Lung (tissue), 17 donors: ENCODE measurements at places on chromosomes 5 and 9. TPM values are rescaled to one million over a fixed set of nuclear protein-coding genes. Genes with fewer than 3 reads are reported as not detected.

GRCh38 chr9:21993893-21994555 is at the start of gene CDKN2A:
Gene CDKN2A (minus strand): TSS chr9:21994392.
- DNase-seq: no peak

GRCh38 chr5:160702934-160703333 is 149.1 kb downstream of the ATP10B start:
- DNase-seq: no peak

DNA sequence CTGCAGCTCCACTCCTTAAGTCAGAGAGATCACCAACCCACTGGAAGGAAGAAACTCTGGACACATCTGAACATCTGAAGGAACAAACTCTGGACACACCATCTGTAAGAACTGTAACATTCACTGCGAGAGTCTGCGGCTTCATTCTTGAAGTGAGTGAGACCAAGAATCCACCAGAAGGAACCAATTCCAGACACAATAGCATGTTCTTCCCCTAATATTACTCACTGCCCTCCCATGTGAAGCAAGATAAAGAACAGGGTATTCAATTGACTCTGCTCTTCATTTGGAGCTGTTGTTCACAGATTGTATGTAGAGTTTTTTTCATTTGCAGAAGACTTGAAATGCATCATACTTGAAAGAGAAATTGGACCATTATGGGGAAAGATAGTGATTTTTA is 10.8 kb downstream of the SAXO1 start:
- DNase-seq: no peak

DNA sequence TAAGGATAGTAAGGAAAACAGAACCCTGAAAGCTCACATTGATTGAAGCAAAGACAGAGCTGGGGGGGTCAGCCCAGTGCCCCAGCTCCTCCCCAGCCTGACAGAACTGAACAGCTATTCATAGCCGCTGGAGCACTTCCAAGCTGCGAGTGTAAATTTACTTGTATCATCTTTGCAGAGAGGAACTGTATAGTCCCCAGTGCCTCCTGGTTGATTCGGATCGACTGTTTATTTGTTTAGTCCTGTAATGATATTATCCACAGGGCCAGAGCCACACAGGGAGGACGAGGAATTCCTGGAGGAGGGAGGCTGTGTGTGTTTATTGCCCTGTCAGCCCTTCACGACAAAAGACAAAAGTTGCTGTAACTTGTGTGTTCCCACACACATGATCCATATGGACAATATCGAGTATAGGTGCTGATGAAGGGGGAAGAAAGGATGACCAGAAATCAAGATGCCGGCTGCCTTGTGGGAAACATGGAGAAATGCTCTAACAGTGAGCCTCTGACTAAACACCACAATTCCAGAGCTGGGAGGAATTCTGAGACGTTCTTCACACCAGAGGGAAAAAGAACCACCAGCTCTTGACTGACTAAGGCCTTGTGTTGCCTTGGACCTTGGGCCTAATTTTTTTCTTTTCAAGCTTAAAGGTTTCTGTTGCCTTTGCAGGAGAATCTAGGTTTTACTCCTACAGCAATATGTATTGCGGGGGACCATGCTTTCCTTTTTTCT is 31.1 kb downstream of the FOXD1 start:
- DNase-seq: no peak

Gene DBH
- 0.08 TPM for polyA plus RNA-seq

- no peak for DNase-seq
Observed at GRCh38 chr9:76082057-76082456, 191.6 kb downstream of the PCSK5 start.

GRCh38 chr9:93081931-93082330 is 14.1 kb upstream of the CARD19 start:
- no peak for DNase-seq

Gene LHX2
- not detected for polyA plus RNA-seq

DNA sequence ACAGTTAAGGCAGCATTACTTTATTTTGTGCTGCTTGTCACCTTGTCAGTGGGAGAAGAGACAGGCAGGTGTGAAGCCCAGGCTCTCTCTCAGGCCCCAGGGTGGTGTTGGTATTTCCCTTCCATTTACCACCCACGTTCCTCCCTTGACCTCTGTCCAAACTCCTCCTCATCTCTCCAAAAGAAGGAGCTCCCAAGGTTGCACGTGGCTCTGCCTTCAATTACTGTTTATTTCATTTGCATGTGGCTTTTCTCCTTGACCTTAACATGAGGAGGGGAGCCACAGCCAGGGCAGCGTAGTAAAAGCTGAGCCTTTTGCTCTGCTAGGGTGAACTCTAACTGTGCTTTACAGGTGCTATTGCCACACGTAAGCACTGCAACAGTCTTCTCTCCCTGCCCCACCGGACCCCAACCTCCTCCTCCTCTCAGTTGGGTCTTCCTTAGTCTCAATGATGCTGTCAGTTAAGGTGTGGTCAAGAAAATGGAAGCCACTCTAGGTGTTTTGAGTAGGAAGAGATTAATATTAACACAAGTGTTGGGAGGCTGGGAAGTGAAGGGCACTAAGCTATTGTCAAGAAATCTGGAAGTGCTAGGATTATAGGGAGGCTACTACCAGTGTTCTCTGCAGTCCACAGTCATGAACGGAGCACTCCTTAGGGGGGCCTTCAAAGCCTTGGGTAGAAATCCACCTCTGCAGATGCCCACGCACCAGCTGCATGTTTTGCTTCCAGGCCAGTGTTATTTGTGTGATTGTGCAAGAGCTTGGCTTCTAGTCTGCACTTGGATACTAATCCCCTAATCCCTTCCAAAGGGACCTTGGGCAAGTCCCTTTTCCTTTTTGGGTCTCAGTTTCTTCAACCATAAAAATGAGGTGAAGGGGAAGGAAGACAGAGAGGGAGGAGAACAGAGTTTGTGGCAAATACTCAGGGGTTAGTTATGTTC is 3.9 kb upstream of the ALDH1B1 start:
- DNase-seq: no peak

DNA sequence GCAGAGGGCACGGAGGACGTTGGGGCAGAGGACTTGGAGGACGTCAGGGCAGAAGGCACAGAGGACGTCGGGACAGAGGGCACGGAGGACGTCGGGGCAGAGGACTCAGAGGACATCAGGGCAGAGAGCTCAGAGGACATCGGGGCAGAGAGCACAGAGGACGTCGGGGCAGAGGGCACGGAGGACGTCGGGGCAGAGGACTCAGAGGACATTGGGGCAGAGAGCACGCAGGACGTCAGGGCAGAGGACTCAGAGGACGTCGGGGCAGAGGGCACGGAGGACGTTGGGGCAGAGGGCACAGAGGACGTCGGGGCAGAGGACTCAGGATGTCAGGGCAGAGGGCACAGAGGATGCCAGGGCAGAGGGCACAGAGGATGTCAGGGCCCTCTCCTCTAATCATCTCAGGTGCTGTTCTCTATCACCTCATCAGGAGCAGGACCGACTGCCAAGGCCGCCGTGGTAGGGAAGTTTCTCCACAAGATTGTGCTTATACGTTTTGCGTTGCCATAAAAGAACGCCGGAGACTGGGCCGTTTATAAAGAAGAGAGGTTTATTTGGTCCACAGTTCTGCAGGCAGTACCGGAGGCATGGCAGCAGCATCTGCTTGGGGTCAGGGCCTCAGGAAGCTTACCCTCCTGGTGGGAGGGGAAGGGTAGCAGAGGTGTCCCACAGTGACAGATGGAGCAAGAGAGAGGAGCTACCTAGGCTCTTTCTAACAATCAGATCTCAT is 29.4 kb upstream of the ADAMTS2 start:
- no peak for DNase-seq

Gene CYSRT1
- 0.70 TPM for polyA plus RNA-seq

GRCh38 chr5:17180864-17181723 is 36.3 kb upstream of the BASP1 start:
- peak; percentile 55 for DNase-seq

DNA sequence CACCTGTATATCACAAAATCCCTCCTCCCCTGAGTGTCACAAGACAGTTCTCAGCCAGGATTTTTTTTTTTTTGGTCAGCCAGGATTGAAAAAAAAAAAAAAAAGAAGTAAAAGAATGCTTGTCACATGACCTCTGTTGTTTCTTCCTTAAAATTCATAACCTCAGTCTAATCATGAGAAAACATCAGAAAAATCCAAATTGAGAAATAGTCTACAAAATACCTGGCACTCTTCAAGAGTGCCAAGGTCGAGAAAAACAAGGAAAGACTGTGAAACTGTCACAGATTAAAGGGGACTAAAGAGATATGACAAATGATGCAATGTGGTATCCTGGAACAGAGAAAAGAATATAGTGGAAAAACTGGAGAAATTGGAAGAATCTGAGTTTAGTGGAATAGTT is 58.5 kb upstream of the SUB1 start:
- DNase-seq: no peak

DNA sequence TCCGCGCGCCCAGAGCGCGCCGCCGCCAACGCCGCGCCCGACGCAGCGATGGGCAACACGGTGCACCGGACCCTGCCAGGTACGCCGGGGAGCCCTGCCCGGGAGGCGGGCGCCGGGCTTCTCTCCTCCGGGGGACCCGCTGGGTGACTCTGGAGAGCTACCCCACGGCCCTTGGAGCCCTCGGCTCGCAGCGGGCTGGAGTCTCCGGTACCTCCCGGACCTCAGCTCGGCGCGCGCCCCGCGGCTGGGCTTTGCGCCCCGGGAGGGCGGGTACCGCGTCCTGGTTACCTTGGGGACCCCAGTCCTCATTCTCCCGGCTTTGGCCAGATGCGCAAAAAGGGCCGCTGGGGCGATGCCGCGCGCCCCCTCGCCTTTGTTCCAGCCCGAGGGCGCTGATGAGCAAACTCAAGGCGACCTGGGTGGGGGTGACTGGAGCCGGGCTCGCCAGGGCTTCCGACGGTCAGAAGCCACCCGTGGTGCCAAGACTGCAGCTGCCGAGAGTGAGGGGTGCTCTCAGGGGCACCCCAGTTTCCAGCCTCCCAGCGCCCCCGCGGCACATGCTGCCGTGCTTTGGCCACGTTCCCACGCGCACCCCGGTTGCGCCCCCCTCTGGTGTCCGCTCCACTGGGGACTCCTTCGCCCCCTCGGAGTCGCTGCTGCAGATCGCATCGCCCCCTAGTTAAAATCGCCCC is 442 bp downstream of the NEURL1B start:
- peak; percentile 57 for DNase-seq

DNA sequence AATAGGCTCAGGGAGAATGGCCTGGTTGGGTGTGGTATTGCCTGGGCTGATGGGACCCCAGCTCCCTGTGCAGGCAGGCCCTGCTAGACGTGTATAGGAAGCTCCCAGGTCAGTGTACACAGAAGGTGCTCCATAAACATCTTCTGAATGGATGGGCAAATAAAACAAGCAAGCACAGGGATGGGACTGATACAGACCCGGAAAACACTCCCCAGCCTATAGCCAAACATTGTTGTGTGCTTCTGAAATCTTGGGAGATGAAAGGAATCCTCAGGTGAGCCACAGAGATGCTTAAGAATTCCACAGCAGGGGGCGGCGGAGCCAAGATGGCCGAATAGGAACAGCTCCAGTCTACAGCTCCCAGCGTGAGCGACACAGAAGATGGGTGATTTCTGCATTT is 151.8 kb downstream of the ENTREP1 start:
- no peak for DNase-seq

GRCh38 chr9:75104607-75105006 is 16.3 kb downstream of the OSTF1 start:
- DNase-seq: no peak

DNA sequence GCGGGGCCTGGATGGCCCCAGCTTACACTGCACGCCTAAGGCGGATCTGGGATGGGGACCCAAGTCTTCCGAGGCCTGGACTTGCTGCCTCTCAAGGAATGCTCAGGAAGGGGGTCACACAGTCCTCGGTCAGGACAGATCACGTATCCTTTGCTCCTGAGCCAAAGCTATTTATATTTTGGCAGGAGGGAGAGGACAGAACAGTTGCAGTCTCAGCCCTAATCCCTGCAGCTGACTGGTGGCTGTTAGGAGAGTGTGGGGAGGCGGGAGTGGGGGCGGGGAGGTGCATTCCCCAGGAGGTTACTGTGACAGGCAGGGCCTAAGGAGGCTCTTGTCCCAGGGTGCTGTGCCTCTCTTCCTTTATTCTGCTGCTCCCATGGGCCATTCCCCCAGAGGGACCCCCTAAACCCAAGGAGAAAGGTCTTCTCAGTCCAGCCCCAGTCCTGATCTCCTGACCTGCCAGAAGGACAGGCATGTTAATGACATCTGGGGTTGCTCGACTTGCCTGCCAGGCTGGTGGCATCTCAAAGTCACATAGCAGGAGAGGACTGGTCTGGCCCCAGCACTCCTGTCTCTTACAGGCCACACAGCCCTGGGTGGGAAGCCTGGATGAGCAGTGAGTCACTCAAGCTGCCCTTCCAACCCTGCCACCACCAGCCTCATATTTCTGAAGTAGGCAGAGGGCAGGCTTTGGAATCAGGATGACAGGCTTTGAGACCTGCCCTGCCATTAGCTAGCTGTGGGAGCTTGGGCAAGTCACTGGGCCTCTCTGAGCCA is 51.9 kb downstream of the COL27A1 start:
- peak; percentile 82 for DNase-seq

Gene STPG3
- polyA plus RNA-seq: not detected

Gene SPINK5
- 9.6 TPM for polyA plus RNA-seq

- DNase-seq: no peak
Observed at GRCh38 chr5:143957455-143957854, 145.5 kb downstream of the HMHB1 start.

DNA sequence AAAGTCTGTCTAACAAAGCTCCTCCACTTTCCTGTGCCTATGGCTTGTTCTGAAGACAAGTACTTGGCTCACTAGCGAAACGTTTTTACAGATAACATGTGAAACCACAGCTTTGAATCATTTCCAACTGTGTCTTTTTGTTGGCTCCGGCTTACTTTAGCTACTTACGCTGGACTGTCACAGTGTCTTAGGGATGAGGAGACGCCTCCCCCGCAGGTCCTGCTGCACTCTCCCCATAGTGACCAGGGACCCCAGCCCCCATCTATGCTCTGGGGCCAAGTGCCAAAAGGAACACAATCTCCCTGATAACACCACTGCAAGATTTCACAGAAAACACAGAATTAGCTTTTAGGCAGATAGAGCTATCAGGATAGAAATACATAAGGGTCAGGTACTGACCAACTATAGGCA is 219.1 kb downstream of the ADAMTS6 start:
- DNase-seq: peak; percentile 94

DNA sequence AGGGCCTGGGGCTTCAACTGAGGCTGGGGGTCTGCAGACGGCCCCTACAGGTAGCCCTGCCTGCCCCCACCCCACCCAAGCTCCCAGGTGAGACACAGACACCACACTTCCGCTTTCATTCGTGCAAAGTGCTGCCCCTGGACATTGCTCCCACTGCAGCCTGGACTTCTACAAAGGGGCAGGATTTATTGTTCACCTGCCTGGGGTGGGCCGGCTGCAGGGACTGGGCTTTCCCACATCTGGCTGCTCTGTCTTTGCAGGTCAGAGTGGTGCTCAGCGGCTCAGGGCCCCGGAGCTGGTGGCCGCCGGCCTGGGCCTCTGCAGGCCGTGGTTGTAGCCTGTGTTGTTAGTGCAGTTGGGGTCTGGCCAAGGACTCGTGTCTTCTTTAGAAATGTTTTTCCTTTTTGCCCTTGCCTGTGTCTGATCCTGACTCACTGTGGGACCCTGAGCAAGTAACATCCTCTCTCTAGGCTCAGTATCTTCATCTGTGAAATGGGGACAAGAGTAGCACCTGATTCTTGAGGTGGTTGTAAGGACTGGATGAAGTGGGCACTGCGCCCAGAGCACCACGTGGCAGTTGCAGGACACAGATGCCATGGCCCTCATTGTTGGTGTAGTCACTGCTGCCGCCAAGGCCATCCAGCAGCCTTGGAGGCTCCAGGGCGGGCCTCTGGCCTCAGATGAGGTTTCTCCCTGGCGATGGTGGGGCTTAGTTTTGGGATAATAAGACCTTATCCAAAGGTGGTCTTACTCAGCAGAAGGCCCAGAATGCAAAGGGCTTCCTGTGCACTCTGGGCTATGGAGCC is 143.9 kb downstream of the CACNA1B start:
- no peak for DNase-seq

Gene AHRR
- 4.0 TPM for polyA plus RNA-seq
